ENCODE measurements at places on chromosomes 3 and 15. TPM values are rescaled to one million over a fixed set of nuclear protein-coding genes. Genes with fewer than 3 reads are reported as not detected.

The GP9 gene
- 1.7 TPM for total RNA-seq

The RBSN gene
- total RNA-seq: 41.7 TPM

The PIERCE2 gene
- 8.0 TPM for total RNA-seq

The WDR72 gene
- total RNA-seq: 2.4 TPM

The SIAH2 gene
- 46.1 TPM for total RNA-seq

The STRIT1 gene
- total RNA-seq: not detected

The SCAANT1 gene
- total RNA-seq: not detected

The MYEF2 gene
- total RNA-seq: 69.9 TPM

The RTP1 gene
- 0.93 TPM for total RNA-seq

The SLC26A6 gene
- total RNA-seq: 32.9 TPM

The CX3CR1 gene
- 1.4 TPM for total RNA-seq

The HYPK gene
- 35.7 TPM for total RNA-seq

The SENP8 gene
- total RNA-seq: 17.6 TPM

The CXCR6 gene
- total RNA-seq: 0.62 TPM

- H3K4me3 ChIP-seq: no peak overlapping the region
- H3K4me1 ChIP-seq: no peaks in the 10 kb centered on the region
- no peaks in the 10 kb centered on the region for H3K36me3 ChIP-seq
- no peak for DNase-seq
Measured at GRCh38 chr3:71703797-71704196, 21.4 kb downstream of the EIF4E3 start.

- no peak overlapping the region for H3K4me3 ChIP-seq
- no peaks in the 10 kb centered on the region for H3K36me3 ChIP-seq
- no peaks in the 10 kb centered on the region for H3K4me1 ChIP-seq
- H3K27me3 ChIP-seq: no peaks in the 10 kb centered on the region
Measured at GRCh38 chr3:177523872-177524438, 326.7 kb upstream of the TBL1XR1 start.

DNA sequence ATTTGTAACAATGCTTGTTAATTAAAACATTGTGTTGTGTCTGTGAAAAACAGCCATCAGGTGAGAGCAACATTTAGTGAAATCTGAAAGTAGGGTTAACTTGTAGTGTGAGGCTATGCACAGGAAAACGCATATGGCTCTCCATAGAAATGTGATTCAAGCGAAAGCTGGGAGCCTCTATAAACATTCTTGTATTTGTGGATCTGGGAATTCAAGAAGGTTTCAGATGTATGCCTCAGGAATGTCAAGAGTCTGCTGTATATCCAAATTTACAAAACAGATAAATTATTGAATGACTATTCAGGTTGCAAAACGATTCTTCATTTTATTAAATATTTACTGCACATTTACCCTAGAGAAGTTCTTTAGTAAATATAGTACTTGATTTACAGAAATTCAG is 166.0 kb downstream of the THSD4 start:
- no peak for DNase-seq

GRCh38 chr15:71804695-71805470 is 5.5 kb upstream of the NR2E3 start:
- H3K36me3 ChIP-seq: no peaks in the 10 kb centered on the region
- H3K27me3 ChIP-seq: no peaks in the 10 kb centered on the region
- H3K4me3 ChIP-seq: no peak overlapping the region
- DNase-seq: peak; percentile 57
- H3K27ac ChIP-seq: no peak overlapping the region
- peaks cover 24% of the 10 kb centered on the region for H3K4me1 ChIP-seq

- no peaks in the 10 kb centered on the region for H3K27me3 ChIP-seq
- DNase-seq: no peak
- no peak overlapping the region for H3K4me3 ChIP-seq
- no peaks in the 10 kb centered on the region for H3K4me1 ChIP-seq
- no peaks in the 10 kb centered on the region for H3K36me3 ChIP-seq
- H3K27ac ChIP-seq: no peak overlapping the region
Measured at GRCh38 chr15:78402061-78402610, 35.9 kb upstream of the IREB2 start.

- no peaks in the 10 kb centered on the region for H3K27me3 ChIP-seq
- H3K4me3 ChIP-seq: no peak overlapping the region
- H3K27ac ChIP-seq: no peak overlapping the region
- DNase-seq: no peak
- no peaks in the 10 kb centered on the region for H3K4me1 ChIP-seq
- H3K36me3 ChIP-seq: no peaks in the 10 kb centered on the region
Measured at GRCh38 chr15:65165875-65166274, 19.3 kb downstream of the CLPX start.

GRCh38 chr3:196969134-196969659 is 564 bp upstream of the PIGZ start:
- peaks cover 6% of the 10 kb centered on the region for H3K4me1 ChIP-seq
- H3K27ac ChIP-seq: peak overlapping the region; percentile 67
- no peaks in the 10 kb centered on the region for H3K27me3 ChIP-seq
- no peaks in the 10 kb centered on the region for H3K36me3 ChIP-seq

- H3K36me3 ChIP-seq: no peaks in the 10 kb centered on the region
- H3K4me3 ChIP-seq: no peak overlapping the region
- H3K4me1 ChIP-seq: peaks cover 4% of the 10 kb centered on the region
- H3K27me3 ChIP-seq: no peaks in the 10 kb centered on the region
- no peak for DNase-seq
Measured at GRCh38 chr3:9897408-9898372, 5.0 kb upstream of the IL17RE start.

- DNase-seq: no peak
- no peaks in the 10 kb centered on the region for H3K36me3 ChIP-seq
- no peaks in the 10 kb centered on the region for H3K4me1 ChIP-seq
- H3K4me3 ChIP-seq: no peak overlapping the region
- no peaks in the 10 kb centered on the region for H3K27me3 ChIP-seq
Measured at GRCh38 chr15:48796930-48797329, 13.9 kb downstream of the CEP152 start.

GRCh38 chr15:65373163-65373651 is 4.6 kb downstream of the IGDCC3 start:
- no peak for DNase-seq
- no peak overlapping the region for H3K27ac ChIP-seq
- H3K36me3 ChIP-seq: no peaks in the 10 kb centered on the region
- no peak overlapping the region for H3K4me3 ChIP-seq

GRCh38 chr3:181555681-181556080 is 156.0 kb upstream of the SOX2 start:
- no peak overlapping the region for H3K27ac ChIP-seq
- H3K4me3 ChIP-seq: no peak overlapping the region
- no peaks in the 10 kb centered on the region for H3K27me3 ChIP-seq
- no peaks in the 10 kb centered on the region for H3K4me1 ChIP-seq

- no peak for DNase-seq
- peaks cover 22% of the 10 kb centered on the region for H3K4me1 ChIP-seq
- no peaks in the 10 kb centered on the region for H3K36me3 ChIP-seq
- H3K27ac ChIP-seq: no peak overlapping the region
Measured at GRCh38 chr15:73333001-73333400, 35.8 kb downstream of the HCN4 start.

DNA sequence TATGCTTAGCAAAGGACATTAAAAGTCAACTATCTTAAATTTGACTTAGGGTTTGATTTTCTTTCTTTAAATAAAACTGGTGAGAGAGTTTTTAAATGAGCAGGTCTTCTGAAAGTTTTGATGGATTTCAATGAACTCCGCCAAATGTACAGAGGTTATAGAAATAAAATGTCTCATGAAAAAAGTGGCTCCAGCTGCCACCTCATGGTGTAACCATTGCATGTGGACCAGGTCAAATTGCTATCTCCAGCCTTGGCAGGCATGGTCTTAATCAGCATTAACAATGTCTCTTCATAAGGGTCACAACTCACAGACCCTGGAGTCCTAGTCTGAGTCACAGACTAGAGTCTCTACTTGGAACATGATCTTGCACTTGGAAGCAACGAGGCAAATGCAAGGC is 182.3 kb downstream of the ADAMTS17 start:
- H3K27ac ChIP-seq: no peak overlapping the region
- no peak for DNase-seq
- no peak overlapping the region for H3K4me3 ChIP-seq
- H3K27me3 ChIP-seq: no peaks in the 10 kb centered on the region
- no peaks in the 10 kb centered on the region for H3K36me3 ChIP-seq

DNA sequence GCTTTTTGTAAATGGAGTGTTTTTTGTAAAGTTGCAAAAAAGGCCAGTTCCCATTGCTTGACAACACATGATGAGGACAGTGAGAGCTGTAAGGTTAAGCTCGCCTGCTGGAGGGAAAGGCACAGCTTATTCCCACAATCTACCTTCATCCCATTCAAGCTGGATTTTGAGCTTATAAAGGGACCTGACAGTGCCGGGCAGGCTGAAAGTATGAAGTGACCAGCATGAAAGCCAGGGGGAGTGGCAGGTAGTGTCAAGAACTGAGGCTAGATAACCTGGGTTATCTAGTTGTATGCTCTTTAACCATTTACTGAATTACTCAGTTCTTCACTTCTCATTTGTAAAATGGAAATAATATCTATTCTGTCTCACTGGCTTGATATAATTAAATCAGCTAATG is 52.3 kb upstream of the KPNA4 start:
- H3K4me3 ChIP-seq: no peak overlapping the region
- H3K4me1 ChIP-seq: no peaks in the 10 kb centered on the region
- no peak for DNase-seq
- H3K27me3 ChIP-seq: no peaks in the 10 kb centered on the region
- no peak overlapping the region for H3K27ac ChIP-seq

- peaks cover 7% of the 10 kb centered on the region for H3K4me1 ChIP-seq
- no peaks in the 10 kb centered on the region for H3K36me3 ChIP-seq
- no peaks in the 10 kb centered on the region for H3K27me3 ChIP-seq
- H3K4me3 ChIP-seq: peak within 1 kb of the TSS; percentile 65
- H3K27ac ChIP-seq: peak within 1 kb of the TSS; percentile 66
Measured at GRCh38 chr15:99104788-99105513, at the start of gene SYNM. Gene SYNM (plus strand): TSS chr15:99105080. CDS start chr15:99105200, 120 bp downstream.

DNA sequence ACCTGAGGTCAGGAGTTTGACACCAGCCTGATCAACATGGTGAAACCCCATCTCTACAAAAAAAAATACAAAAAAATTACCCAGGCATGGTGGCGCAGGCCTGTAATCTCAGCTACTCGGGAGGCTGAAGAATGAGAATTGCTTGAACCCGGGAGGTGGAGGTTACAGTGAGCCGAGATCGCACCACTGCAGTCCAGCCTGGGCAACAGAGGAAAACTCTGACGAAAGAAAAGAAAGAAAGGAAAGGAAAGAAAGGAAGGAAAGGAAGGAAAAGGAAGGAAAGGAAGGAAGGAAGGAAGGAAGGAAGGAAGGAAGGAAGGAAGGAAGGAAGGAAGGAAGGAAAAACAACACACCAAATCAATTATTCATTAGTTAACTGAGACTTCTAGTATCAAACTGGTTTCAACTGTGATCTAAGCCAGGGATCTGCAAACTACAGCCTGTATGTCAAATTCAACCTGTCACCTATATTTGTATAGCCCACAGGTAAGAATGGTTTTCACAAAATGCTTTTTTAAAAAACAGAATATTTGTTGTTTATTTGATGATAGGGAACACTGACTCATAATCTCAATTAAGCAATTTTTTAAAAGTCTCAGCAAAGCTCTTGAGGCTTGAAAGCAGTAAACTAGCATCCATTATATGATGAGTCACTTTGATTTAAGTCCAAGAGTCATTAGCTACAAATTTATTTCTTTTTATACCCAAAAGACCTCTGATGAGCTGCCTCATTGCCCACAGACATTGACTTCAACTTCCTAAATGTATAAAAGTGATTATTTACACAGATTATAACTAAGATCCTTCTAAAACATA is 127.6 kb downstream of the TBL1XR1 start:
- H3K4me1 ChIP-seq: no peaks in the 10 kb centered on the region
- H3K27ac ChIP-seq: no peak overlapping the region
- DNase-seq: no peak

GRCh38 chr3:152357587-152357986 is 88.9 kb downstream of the MBNL1 start:
- H3K27me3 ChIP-seq: no peaks in the 10 kb centered on the region
- no peak overlapping the region for H3K4me3 ChIP-seq
- no peaks in the 10 kb centered on the region for H3K4me1 ChIP-seq
- H3K27ac ChIP-seq: no peak overlapping the region
- DNase-seq: no peak
- H3K36me3 ChIP-seq: no peaks in the 10 kb centered on the region

GRCh38 chr15:67495585-67495984 is 25.3 kb upstream of the C15orf61 start:
- no peaks in the 10 kb centered on the region for H3K27me3 ChIP-seq
- no peaks in the 10 kb centered on the region for H3K4me1 ChIP-seq
- no peak overlapping the region for H3K27ac ChIP-seq
